ENCODE measurements at places on chromosomes 7 and 10. TPM values are rescaled to one million over a fixed set of nuclear protein-coding genes. Genes with fewer than 3 reads are reported as not detected.

ZNF92 gene
- total RNA-seq = 11.0 TPM

CHCHD3 gene
- 41.1 TPM for total RNA-seq

SPDYE2 gene
- not detected for total RNA-seq

SHTN1 gene
- 10.2 TPM for total RNA-seq

HOXA9 gene
- 36.1 TPM for total RNA-seq

SEC24C gene
- total RNA-seq = 72.3 TPM

PTPRZ1 gene
- total RNA-seq = not detected

CPEB3 gene
- total RNA-seq = 1.6 TPM

ZNF488 gene
- not detected for total RNA-seq

R3HCC1L gene
- total RNA-seq = 7.8 TPM

CDC14C gene
- not detected for total RNA-seq

EBLN1 gene
- not detected for total RNA-seq

HKDC1 gene
- 0.58 TPM for total RNA-seq

SYCE1 gene
- total RNA-seq = not detected

THAP5 gene
- total RNA-seq = 17.6 TPM

PPP1R3A gene
- not detected for total RNA-seq
